Activated T-cell treated with anti-CD3 and anti-CD28 coated beads for 4 hours (primary cell): ENCODE measurements at places on chromosomes 7 and 10.

DNA sequence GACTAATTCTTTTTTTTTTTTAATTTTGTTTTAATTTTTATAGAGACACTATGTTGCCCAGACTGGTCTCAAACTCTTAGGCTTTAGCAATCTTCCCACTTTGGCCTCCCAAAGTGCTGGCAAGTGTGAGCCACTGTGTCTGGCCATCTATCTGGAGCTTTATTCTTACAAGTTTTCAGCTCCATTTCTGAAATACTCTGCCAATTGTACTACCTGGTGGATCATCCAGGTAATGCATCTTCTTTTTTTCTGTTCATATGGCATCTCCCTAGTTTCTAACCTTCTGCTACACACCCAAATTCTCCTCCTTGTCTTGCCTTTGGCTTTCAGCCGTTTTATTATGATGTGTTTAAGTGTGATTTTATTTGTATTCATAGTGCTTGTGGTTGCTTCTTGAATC is 40.2 kb downstream of the ZNF365 start:
- DNase-seq = no peak

GRCh38 chr10:4902571-4903011 is 60.6 kb upstream of the AKR1C1 start:
- DNase-seq = no peak

GRCh38 chr7:32879460-32879859 is 12.1 kb downstream of the KBTBD2 start:
- no peak for DNase-seq

DNA sequence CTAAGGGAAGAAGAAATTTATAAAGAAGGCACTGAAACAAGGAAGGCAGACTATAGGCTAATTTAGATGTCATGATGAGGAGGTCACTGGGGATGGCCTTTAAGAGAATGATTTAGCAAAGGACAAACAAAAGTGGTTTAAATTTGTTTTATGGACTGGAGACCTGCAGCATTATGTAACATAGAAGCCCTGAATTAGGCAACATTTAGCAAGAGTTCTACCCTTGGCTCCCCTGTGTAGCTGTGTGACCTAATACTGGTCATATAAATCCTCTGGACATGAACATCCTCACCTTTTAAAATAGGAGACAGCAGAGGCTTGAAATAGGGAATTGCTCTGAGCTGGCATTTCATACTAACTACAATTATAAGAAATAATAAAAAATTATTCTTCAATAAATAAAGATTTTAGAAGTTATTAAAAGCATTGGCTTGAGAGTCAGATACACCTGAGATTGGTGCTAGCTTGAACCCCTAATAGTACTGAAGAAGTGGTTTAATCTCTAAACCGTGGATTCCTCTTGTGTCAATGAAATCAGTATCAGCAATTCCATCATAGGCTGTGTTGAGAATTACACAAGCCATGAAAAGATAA is 48.9 kb downstream of the RNLS start:
- no peak for DNase-seq

DNA sequence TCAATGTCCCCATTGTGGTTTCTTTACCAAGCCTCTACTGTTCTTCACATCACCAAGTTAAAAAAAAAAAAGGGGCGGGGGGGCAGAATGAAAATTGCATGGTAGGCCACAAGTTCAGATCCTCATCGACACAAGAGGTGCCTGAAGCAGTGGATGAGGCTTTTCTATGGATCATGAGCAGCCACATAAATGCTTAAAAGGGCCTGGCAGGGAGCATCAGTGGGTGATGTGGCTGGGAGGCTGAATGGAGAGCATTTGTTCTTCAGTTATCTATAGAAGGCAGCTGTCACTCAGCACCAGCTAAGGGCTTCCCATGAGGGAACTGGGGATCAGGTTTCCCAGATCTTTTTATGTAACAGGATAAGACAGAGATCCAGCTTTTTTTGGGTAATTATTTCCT is 117.9 kb downstream of the CFTR start:
- DNase-seq = no peak

GRCh38 chr10:60901561-60902235 is 42.3 kb downstream of the RHOBTB1 start:
- no peak for DNase-seq

DNA sequence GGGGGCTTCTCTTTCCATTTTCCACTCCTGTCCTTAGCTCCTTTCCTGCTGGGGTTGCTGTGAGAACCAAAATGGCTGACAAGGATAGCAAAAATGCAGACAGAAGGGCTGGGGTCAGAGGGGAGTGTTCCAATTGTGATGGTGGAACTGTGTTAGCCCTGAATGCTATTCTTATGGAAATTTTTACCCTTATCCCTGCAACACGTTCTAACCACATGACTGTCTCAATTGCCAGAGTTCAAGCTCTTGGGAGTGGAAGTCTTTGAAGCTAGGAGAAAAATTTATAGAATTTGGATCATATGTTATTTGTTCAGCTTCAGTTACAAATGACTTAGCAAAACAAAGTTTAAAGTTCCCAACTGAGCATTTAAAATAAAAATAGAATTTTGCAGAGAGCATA is 134.1 kb downstream of the ADCYAP1R1 start:
- DNase-seq = no peak

DNA sequence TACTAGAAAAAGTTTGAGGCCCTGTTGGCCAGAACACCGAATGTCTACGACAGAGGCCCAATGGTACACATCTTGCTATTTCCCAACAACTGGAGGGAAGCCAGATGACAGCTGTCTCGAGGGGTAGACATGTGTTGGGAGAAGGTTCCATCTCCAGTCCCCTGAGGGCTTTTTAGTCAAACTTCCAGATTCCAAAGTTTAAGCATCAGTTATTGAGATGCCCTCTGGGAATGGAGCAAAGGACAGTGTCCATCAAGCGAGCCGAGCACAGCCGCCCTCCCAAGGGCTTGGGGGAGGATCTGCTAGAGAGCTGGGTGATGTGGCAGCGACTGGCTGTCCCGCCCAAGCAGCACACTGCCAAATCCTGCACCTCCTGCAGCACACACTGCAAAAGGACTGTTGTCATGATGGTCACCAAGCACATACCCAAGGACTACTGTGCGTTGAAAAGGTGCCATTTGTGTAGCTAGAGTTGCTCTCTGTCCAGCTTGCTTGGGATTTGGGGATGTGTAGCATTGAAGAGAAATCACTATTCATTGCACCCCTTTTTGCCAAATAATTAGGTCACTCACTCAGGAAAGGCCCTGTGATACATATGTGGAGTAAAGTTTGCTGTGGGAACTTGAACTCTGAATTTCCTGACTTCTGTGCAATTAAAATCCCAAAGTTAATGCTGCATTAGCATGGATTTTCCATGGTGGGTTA is 164.6 kb downstream of the TRIL start:
- DNase-seq = no peak

- DNase-seq = no peak
Measured at GRCh38 chr10:5441106-5441505, 28.7 kb downstream of the NET1 start.

DNA sequence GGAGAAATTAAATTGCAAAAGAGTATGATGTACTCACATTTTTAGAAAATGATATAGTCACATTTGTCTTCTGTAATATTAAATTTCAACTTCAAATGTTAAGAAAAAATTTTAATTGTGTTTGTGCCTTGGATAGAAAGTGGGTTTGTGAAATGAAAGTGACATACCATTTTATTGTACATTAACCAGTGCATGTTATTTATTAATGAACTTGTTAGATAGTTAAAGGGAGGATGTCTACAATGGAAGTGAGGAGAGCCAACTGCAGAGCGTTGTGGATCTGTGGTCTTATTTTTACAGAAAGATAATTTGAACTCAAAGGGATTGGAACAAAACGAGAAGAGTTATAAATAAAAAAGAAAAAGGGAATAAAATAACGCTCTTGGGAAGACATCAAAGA is 291.7 kb downstream of the ARL4A start:
- no peak for DNase-seq

DNA sequence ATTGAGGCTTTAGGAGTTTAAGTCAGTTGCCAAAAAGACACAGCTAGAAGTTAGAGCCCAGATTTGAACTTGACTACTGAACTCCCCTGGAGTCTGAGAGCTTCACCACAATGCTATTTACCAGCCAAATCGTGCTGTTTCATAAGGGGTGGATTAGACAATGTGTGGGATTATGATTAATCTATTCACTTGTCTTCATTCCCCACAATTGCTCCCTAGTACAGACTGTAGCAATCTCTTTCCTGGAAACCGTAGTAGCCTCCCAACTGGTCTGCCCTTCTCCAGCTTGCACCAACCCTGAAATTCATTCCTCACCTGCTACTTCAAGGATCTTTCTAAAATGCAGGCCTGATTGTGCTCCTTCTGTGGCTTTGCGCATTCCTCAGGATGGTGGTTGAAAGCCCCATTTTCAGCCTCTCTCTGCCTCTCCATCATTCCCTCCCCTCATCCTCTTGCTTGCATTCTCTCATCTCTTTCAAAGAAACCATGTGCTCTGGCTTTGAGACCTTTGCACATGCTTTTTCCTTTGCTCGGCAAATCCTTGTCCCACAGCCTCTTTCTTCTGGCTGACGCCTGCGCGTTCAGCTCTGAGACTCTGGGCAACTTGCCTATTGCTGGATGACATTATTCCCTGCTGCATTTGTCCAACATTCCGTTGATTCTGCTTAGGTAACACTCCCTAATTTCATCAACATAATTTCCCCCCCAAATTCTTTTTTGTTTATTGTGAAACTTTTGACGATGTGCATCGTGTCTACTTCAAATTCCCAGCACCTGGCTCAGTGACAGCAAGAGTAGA is 145.1 kb downstream of the ADRA2A start:
- no peak for DNase-seq

DNA sequence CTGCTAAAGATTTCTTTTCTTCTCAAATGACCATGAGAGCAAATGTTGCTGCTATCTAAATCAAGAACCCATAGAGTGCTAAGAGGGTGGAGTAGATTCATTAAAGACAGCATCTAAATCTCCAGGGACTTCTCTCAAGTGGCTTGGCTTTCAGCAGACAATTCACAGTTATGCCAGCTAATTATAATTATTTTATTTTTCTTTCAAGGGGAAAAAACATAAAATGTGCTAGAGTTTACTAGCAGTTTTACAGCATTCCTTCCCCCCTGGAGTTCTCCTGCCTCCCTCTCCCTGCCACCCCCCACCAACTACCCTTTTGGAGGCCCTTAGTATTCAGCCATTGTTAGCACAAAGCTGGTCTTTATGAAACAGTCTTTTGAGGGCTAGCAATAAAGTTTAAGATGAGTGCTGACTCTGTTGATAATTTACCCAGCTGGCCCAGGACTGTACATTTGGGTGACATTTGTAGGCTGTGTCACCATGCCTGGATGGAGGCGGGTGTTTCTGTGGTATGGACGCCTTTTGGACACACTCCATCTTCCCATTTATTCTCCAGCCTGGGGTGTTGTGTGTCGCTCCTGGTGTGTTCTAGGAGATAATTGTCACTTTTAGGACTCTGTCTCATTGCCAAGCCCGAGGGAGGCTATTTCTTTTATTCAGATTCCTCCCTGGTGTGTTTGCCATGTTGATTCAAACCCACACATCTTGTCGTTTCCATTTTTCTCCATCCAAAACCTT is 160.2 kb downstream of the CREB5 start:
- DNase-seq = no peak

DNA sequence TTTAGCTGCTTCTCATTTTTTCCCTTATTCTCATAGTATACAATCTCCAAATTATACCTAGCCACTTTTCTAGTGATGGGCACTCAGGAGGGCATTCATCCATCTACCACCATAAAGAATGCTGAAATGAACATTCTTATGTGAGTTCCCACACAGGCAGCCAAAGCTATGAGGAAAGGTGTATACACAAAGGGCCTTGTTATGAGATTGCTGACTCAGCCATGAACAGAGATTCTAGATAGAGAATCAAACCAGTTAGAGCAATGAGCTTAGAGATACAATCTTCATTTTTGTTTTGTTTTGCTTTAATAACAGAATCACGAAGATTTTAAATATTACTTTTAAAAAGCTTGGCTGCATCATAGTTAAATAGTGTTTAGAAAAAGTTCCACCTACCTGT is 54.8 kb upstream of the TNKS2 start:
- DNase-seq = no peak

DNA sequence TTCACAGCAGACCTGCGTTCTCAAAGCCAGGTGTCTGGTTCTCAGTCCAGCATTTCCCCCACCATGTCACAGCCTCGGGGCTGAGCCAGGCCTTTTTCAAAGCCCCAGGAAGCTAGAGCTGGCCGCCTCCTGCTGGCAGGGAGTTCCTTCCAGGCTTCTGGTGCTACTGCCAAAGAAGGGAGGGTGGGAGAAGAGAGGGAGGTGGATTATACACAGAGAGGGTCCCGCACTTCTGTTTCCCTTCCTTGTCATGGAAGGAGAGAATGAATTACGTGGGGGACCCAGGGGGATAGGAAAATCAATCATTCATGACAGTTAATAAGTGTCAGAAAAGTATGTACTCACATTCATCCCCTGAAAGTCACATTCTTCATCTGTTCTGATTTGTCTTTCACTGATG is 600 bp upstream of the LGI1 start:
- no peak for DNase-seq

GRCh38 chr7:76296743-76297740 is 5.4 kb upstream of the HSPB1 start:
- DNase-seq = no peak

- DNase-seq = no peak
Measured at GRCh38 chr7:122803323-122803722, 82.9 kb downstream of the CADPS2 start.

DNA sequence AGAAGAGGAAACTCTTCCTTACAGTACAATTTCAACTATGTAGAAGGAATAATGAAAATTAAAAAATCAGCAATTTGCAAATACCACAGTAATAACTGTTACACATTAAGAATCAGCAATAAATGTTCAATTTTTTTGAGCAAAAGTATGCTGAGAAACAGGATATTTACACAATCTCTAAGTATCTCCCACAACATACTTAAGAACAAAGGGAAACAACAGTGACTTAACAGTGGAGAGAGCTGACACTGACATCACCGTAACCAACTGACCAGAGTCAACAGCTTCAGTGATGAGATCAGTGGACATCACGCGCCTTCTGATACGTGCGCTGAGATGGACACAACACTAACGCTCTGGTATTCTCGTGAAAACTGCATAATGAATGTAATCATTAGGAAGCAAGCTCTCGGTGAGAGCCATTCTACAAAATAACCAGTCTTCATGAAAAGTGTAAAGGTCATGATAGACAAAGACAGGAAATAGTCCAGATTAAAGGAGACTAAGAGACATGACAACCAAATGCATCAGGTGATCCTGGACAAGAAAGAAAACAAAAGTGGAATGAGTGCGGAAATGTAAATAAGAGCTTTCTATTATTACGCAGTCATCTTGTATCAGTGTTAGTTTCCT is 82.6 kb downstream of the PIP4K2A start:
- DNase-seq = no peak
